ENCODE measurements at places on chromosomes 2 and 18.
A peak's percentile ranks its signal among the peaks of the same experiment; 100 is the strongest.

DNA sequence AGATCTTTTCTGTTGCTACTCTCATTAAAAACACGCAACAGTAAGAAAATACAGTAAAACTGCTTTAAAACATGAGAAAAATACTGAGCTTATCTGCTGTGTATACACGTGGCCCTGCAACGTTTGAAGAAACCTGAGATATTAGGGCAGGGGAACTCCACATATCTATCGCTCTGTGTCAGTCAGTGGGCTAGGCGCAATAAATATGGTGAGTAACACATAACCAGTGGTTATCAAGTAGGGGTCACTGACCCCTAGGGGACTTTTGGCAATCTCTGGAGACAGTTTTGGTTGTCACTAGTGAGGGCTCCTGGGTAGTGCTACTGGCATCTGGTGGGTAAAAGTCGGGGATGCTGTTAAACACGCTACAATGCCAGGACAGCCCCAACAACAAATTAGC, 14.9 kb downstream of the STAT1 start:
- DNase-seq = no peak

DNA sequence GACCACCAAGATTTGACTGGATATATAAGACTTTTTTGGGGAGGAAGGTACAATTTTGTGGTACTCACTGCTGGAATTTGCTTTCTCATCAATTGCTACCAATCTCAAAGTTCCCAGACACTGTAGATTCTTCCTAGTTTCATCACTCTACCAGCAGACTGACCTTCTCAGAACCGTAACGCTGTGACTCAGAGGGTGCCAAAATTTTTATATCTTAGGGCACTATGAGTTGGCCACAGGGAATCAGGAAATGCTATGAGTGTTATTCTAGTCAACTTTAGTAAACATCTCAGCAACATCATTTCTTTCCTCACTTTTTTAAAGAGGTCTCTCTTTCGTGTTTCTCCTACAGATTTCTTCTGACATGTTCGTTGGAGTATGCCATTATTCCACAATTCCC, 499.0 kb downstream of the TMX3 start:
- no peak for DNase-seq

- no peak for DNase-seq
Observed at GRCh38 chr2:177326005-177326404, 61.5 kb upstream of the NFE2L2 start.

DNA sequence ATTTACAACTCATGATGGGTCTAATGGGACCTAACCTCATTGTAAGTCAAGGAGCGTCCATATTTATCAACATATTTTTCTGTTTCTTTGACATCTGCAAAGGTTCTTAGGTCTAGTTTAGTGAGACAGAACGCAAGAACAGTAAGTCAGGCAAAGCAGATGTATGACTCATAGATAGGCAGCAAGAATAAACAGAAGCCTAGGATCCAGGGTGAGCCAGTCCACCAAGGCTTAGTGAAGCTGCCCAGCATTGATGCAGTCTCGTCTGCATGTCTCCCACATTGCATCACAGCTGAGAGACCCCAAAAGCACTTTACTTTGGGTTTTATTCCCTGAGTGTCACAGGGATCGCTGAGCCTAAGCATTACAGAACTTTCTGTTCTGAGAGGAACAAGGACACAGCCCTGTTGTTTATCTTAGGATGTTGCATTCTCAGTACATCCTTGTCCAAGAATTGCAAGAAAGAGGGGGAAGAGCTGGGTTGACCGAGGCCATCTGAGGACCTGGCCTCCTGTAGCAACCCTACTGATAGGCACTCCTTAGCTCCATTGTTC, 29.6 kb upstream of the TMEM177 start:
- no peak for DNase-seq

DNA sequence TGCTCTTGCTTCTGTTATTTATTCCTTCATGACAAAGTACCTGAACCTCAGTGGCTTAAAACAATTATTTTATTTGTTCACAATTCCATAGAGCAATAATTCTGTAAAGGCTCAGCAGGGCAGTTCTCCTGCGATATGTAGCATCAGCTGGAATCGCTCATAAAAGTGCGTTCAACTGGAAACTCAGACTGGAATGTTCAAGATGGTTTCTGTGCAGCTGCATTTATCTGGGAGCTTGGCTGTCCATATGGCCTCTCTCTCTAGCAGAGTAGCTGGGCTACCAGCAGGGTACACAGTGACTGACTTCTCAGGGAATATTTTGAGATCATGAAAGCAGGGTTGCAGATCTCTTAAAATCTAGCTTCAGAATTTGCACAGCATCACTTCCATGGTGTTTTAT, 13.5 kb downstream of the CCDC121 start:
- no peak for DNase-seq

GRCh38 chr18:5317186-5317585, 21.7 kb upstream of the ZBTB14 start:
- no peak for DNase-seq

DNA sequence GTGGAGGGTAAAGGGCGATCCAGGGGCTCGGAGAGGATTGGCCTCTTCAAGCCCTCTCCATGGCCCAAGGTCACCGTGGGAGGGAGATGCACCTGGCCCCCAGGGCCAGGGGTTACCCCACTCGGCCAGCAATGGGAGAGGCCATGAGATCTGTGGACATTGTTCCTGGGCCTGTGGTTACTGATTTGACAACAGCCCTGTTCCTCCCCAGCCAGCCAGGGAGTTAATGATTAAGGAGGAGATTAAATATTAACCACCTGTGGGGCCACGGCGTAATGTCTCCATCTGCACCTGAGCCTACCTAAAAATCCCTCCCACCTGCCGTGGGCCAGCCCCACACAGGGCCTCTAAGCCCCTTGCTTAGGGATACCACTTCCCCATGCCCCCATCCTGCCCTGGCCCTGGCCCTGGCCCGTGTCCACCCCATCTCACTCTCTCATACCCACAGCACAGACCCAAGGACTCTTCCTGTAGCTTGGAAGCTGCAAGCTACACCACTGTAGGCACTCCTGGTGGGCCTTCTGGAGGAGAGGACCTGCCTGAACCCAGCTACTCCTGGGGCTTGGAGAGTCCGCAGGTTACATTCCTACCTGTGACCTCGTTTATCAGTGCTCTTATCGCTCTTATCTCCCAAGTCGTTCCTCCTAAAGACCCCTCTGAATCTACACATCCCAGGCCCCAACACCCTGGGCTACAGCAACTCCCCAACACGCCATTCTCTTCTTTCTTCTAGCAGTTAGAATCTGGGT, 32.1 kb downstream of the ZFP36L2 start:
- no peak for DNase-seq

GRCh38 chr2:794554-795241, 117.5 kb upstream of the TMEM18 start:
- no peak for DNase-seq

DNA sequence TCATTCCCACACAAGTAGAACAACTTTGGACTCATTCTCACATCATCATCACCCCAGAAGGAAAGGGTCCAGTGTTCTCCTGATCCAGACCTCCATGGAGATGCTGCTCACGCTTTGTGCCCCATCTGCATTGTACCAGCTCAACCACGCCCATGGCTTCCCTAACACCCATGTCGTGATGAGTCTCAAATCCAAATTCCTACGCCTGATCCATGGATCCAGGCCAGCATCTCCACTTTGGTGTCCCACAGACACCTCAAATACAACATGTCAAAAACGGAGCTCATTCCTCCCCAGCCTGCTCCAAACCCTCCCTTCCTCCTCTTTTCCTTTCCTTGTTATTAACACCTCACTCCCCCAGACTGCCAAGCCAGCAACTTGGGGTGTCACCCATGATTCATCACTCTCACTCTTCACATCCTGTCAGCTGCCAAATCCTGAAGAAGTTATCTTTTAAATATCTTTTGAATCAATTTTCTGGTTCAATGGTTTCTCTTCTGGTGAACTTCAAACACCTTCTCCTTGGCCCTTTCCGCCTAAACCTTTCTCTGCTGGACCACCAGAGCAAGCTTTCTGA, 30.2 kb upstream of the FAM124B start:
- DNase-seq = no peak

- peak; percentile 24 for DNase-seq
Observed at GRCh38 chr18:45839414-45840395, 14.2 kb downstream of the SIGLEC15 start.

DNA sequence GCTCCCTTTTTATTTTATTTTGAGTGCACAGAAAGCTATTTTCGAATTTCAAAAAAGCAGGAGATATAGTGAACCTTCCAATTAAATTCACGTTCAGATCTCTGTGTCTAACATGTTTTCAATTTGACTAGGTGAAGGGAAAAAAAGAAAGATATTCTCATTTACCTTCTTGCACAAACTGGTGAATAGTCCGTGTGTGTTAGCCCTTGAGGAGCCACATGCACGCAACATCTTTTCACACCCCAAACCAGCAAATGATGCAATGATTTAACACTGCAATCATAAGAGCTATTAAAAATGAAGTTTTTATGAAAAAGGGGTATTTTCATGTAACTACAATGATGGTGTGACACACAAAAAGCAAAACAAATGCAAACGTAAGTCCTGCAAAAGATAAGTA, 109.8 kb downstream of the CPO start:
- no peak for DNase-seq

DNA sequence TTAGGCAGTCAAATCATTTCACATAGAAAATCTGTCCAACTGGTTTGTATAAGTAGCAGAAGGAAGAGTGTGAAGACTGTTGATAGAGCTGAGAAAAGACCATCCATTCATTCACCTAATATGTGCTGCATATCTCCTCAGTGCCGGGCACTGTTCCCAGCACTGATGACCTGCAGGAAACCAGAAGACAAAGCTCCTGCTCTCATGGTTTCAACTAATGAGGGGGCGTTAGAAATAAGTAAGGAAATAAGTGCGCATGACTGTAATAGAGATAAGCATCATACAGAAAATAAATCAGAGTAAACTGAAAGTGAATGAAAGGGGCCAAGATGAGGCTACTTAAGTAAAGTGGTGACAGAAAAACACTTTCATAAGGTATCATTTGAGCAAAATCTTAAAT, 427.5 kb upstream of the CDH20 start:
- no peak for DNase-seq

DNA sequence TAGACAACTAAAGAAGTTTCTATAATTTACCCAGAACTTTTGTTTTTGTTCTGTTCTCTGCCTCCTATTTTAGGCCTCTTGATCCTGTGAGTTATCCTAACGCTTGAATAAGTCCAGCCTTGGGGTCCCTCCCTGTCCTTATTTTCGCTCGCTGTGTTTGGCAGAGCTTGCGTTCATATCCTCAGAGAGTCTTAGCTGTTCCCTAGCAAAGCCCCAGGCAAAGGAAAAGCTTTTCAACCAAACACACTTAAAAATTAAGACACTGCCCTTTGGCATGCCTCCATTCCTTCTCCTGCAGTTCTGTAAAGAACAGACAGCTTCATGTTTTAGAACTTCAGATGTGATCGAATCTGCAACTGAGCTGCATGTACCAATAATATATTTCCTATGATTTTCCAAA, 517.2 kb downstream of the SUCLG1 start:
- DNase-seq = no peak

GRCh38 chr18:34773961-34774766, 64.1 kb downstream of the DTNA start:
- DNase-seq = no peak

GRCh38 chr2:214747992-214748391, 61.5 kb downstream of the BARD1 start:
- no peak for DNase-seq

- DNase-seq = no peak
Observed at GRCh38 chr2:114192362-114192761, 250.1 kb upstream of the DPP10 start.

DNA sequence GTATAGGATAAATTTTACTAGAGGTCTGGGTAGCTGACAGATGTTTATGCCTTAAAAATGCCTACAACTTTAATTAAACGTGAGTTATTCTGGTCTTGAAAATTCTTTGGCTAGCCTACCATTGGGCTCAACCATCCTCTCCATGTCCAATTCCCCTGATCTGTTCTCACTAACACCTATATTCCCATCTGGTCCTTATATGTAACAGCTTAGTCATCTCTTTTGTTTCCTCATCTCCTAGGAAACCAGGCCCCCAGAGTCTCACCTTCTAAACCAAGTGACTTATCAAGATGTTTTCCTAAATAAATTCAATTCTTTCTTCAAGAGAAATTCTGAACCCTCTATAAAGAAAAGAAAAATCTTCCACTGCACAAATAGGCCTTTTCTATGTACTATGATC, 148.5 kb downstream of the TTC32 start:
- DNase-seq = no peak

DNA sequence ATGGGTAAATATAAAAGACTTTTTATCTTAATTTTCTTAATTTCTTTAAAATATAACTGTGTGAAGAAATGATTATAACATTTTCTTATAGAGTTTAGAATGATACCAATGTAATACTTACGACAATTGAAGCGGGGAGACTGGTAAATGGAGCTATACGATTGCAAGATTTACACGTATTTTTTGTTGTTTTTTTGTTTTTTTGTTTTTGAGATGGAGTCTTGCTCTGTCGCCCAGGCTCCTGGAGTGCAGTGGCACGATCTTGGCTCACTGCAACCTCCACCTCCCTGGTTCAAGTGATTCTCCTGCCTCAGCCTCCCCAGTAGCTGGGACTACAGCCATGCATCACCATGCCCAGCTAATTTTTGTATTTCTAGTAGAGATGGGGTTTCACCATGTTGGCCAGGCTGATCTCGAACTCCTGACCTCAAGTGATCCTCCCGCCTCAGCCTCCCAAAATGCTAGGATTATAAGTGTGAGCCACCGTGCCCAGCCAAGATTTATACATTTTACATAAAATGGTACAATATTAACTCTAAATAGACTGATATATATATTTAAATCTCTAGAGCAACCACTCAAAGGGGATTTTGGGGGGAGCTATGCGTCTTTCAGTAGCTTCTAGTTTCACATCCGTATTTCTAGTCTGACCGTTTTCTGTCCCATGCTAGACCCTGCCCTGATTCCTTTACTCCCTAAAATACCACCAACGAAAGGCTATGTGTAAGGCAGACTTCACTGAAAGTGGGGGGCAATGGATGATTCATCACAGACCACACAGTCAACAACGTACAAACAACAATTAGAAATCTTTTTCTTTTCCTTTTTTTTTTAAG, 28.2 kb upstream of the ATG16L1 start:
- DNase-seq = no peak

GRCh38 chr2:237623428-237624403, 3.7 kb upstream of the LRRFIP1 start:
- no peak for DNase-seq

GRCh38 chr2:149658553-149658952, 71.0 kb upstream of the MMADHC start:
- DNase-seq = no peak

- DNase-seq = no peak
Observed at GRCh38 chr18:59208602-59209125, 11.3 kb upstream of the GRP start.

GRCh38 chr2:152098496-152099366, at the start of gene CACNB4:
Gene CACNB4 (minus strand): TSS chr2:152099044.
- peak; percentile 13 for DNase-seq

GRCh38 chr2:240389302-240389805, 46.1 kb upstream of the GPC1 start:
- no peak for DNase-seq

DNA sequence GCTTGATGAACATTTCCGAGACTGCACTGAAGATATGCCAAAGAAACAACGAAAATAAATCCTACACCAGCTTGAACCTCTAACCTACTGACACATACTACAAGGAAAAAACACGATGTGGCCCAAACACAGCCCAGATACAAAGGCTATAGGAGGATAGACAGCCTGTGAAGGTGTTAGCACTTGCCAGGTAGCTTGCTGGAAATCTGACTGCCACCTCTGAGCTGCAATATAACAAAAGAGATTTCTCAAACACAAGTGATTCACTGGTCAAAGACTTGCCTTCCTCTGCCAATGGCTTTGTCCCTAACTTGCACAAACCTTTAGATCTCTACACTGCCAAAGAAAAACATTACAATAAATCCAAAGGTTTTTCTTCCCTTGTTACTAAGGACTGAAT, 21.1 kb downstream of the CFAP210 start:
- no peak for DNase-seq

Data from stimulated activated naive CD8-positive, alpha-beta T cell treated with anti-CD3 and anti-CD28 coated beads, Interleukin-15, Interleukin-2, amounts not matched to agents 100 U/mL and 50 U/mL, for 24 hours (primary cell).